ENCODE measurements at places on chromosomes 2 and 18.
A peak's percentile ranks its signal among the peaks of the same experiment; 100 is the strongest.

DNA sequence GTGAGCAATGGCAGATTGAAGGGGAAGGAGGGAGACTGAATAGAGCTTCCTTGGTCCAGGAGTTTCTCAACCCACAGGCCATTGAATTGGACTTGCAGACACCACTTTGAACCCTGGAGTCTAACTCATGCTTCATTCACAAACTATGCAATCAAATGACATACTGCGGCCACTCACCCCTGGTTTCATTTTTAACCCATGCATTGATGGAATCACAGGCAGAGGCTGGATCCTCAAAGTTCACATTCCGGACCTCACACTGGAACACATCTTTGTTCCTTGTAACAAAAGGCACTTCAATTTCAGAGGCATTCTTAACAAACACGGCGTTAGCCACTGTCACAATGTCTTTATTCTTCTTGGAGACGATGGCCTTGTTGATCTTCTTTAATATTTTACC lies 40.7 kb downstream of the MRPL44 start:
- no peak for DNase-seq

- peak; percentile 75 for DNase-seq
These were observed 47.9 kb downstream of the BOLA3 start for GRCh38 chr2:74099835-74100234.

DNA sequence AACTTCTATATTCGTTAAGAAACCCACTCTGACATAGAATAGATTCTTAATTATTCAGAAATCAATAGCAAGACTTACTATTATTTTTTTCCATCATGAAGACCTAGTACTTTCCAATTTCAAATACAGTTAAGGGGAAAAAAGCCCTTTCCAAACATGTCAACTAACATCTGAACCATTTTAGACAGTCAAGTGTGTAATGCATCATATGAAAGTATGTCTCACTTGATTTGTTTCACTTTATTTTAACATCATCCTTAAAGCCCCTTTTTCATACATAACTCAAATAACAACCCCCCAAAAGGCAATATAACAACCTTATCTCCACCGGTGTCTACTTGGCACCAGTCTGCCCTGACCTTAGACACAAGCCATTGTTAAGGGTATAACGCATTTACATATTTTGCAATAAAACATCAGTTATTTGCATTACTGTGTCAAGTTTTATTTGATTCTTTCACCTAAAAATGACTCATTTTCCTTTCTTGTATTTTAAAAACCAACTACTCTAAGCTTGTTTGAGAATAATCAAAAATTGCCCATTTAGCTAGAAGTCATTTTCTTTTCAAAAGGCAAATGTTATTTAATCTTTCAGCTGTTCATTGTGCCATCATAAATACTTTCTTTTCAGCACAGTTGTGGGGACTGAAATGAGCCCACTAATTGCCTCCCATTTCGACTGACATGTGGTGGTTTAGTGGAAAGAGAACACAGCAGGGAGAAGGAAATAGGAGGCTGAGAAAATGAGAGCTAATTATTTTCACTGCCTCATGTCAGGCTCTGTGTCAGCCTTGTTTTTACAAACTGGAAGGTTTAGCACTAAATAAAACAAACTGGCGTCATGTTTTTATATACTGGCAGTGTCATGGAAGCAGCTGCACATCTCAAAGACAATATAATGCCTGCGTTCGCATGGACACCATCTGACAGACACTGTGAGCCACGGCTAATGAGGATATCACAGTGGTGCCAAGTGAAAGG lies 104.7 kb upstream of the CDCA7 start:
- no peak for DNase-seq

DNA sequence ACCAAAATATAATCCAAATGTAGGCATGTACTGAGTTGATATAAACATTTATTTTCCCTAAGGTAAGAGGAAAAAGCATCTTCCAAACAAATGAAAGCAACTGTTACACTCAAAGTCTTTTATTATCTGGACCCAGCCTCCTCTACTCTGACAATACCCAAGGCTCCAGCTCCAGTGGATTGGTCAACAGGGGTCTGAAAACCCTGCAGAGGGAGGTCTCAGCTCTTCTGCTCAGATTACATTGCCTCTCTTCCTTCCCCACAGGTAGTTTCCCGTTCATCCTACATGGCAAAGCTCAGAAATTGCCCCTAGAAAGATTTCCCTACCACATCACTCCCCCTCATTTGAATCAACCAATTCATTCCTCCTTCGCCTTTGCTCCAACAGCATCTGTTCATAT lies 457.0 kb downstream of the METTL4 start:
- no peak for DNase-seq

- no peak for DNase-seq
These were observed 174.9 kb downstream of the SEPTIN10 start for GRCh38 chr2:109438773-109439389.

GRCh38 chr2:6878549-6878948 lies 972 bp downstream of the RSAD2 start:
- DNase-seq: no peak

DNA sequence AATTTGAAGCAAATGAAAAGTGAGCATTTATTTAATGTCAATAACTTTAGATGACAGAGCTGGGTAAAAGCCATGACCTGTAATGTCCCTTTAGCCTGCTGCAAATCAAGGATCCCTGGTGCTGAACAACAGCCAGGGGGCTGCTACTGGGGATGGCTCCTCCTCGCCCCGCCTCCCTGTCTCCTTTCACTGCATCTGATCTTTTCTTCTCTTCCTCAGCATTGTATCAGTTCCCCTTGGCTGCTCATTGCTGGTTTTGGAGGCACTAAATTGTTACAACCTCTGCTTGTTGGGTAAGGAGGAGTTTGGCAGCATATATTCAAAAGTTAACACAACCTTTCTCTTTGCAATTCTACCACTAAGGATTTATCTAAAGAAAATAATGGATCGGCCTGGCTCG lies 236.3 kb upstream of the ID2 start:
- no peak for DNase-seq
